ENCODE measurements at places on chromosomes 5 and 9. TPM values are rescaled to one million over a fixed set of nuclear protein-coding genes. Genes with fewer than 3 reads are reported as not detected.

The ACTBL2 gene
- not detected for polyA plus RNA-seq

The CTXN3 gene
- polyA plus RNA-seq, result 0.06 TPM

The PCDHB16 gene
- polyA plus RNA-seq, result 0.34 TPM

The SMIM33 gene
- not detected for polyA plus RNA-seq

The CBY3 gene
- polyA plus RNA-seq, result not detected

The LCN10 gene
- 4.0 TPM for polyA plus RNA-seq

The TAF11L3 gene
- not detected for polyA plus RNA-seq

The KIAA1191 gene
- 27.0 TPM for polyA plus RNA-seq

The ECM2 gene
- 1.2 TPM for polyA plus RNA-seq

The FOXD4L6 gene
- 0.04 TPM for polyA plus RNA-seq

The ZDHHC21 gene
- polyA plus RNA-seq, result 3.0 TPM

The PCDHGA10 gene
- polyA plus RNA-seq, result 0.27 TPM

The FSTL4 gene
- 0.10 TPM for polyA plus RNA-seq

The FBP2 gene
- 18.9 TPM for polyA plus RNA-seq

The TXNDC8 gene
- polyA plus RNA-seq, result not detected

The PCDHAC1 gene
- not detected for polyA plus RNA-seq

The GDF9 gene
- 0.17 TPM for polyA plus RNA-seq

The OTP gene
- polyA plus RNA-seq, result not detected

The SOX30 gene
- polyA plus RNA-seq, result 0.05 TPM

The GABRA6 gene
- not detected for polyA plus RNA-seq

The OBP2B gene
- not detected for polyA plus RNA-seq

The NUTM2G gene
- polyA plus RNA-seq, result 0.01 TPM

The TAF1L gene
- polyA plus RNA-seq, result under 0.01 TPM

The TGFBI gene
- 18.8 TPM for polyA plus RNA-seq

The FAM163B gene
- not detected for polyA plus RNA-seq

The ALDH7A1 gene
- 7.8 TPM for polyA plus RNA-seq

The ADAMTS16 gene
- polyA plus RNA-seq, result 0.01 TPM

The C5orf34 gene
- 0.49 TPM for polyA plus RNA-seq

The CDC20B gene
- not detected for polyA plus RNA-seq

The TRIM41 gene
- polyA plus RNA-seq, result 44.0 TPM

The BTNL8 gene
- polyA plus RNA-seq, result 0.13 TPM

The TRIM7 gene
- 10.4 TPM for polyA plus RNA-seq
